ENCODE measurements at places on chromosomes 13 and 19. TPM values are rescaled to one million over a fixed set of nuclear protein-coding genes. Genes with fewer than 3 reads are reported as not detected.

Gene ICAM5
- total RNA-seq = 6.1 TPM

Gene RFPL4AL1
- not detected for total RNA-seq

DNA sequence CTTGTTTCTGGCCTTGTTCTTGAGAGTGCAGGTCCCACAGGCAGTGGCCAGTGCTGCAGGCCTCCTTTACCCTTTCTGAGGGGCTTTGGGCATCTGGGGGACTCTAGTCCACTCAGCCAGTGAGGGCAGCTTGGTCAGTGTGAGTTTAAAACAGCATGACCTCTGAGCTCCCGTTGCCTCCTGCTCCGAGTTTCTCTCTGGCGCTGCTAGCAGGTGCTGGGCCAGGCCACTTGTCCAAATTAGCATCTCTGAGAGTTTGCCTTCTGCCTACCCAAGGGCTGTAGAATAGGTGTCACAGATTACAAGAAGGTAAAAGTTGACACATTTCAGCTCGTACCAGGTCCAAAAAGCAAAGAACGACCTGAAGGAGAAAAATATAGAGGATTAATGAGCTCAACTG, 105.9 kb downstream of the SIPA1L3 start:
- no peak for DNase-seq

- DNase-seq = no peak
These were observed 1.8 kb downstream of the EXOSC5 start for GRCh38 chr19:41395355-41395754.

Gene ZNF112
- total RNA-seq = 28.1 TPM

DNA sequence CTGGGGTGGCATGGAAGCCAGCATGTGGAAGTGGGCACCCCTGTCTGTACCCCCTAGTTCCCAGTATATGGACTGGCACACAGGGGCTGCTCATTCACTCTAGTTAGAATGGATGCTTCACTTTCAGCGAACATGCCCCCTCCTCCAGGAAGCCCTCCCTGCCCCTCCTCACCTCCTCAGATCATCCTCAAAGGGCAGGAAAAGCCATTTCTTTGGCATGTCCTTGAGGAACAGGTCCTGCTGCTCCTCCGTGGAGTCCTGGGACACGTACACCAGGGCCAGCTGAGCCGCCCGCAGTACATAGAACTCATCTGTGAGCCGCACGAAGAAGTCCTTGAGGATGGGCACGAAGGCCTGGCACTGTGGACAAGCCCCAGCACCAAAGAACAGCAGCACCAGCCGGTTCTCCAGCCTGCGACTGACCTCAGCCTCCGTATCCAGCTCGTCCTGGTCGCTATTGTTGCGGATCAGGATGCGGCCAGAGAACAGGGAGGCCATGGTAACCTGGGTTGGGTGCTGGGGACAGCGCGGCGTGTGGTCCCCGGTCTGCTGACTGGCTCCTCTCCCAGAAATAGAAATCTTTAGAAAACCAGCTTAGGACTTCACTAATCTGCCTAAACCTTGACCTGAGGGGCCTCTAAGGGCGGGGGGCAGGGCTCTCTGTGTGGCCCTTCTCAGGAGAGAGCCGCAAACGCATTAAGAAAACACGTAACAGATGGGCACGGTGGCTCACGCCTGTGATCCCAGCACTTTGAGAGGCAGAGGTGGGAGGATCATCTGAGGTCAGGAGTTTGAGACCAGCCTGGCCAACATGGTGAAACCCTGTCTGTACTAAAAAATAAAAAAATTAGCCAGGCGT, at the start of gene NXNL1:
NXNL1 (minus strand) TSS at position 555 of the 859 bp plus-strand sequence; CDS start at position 498, 57 bp downstream.
- no peak for DNase-seq

Gene COL4A2
- 47.3 TPM for total RNA-seq

GRCh38 chr13:70457474-70457873, 349.2 kb upstream of the KLHL1 start:
- DNase-seq = no peak

DNA sequence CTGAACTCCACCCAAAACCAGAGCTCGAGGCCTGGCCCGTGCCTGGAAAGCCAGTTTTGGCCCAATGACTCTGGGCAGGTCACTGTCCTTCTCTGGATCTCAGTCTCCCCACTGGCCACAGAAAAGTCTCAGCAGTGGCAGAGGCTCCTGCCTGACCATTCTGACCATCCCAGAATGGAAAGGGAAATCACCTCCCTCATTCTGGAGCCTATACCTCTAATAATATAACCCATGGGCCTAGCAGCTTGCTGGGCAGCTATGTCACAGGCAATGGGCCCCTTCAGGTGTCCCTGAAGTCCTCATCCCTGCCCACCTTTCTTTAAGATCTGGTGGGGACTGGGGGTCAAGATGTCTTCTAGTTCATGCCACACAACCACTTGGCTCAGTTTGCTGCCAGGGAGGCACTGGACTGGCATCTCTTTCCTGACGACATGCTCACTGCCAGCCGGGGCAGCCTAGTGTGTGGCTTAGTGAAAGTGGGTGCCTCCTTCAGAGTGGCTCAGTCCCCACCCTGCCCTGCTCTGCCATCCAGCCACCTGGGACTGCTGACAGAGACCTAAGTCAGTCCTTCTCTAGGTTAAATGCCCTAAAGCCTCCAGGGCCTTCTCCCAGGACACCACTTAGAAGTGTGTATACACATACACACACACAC, 62.6 kb downstream of the AP1M1 start:
- DNase-seq = no peak

DNA sequence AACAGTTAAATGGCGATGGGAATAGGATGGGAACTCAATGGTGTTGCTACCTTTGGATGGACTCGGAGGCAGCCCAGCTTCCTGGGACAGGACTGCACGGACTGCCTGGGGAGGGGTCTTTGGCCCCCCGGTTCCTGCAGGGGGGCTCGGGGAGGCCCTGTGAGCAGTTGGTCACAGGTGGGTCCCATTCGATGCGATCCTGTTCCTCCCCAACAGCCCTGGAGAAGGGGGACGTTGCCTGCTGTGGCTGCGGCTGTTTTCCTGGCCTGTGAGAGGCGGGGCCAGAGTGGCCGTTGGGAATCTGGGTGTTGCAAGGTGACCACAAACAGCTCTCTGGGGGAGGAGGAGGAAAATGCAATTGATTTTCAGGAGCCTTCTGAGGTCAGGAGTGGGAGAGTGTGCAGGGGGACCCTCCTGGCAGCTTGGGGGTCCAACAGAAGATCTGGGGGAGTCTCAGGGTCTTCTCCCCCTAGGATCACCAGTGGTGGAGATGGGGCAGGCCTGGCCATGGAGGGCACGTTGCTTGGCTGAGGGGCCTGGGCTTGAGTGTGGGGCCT, 1.9 kb upstream of the PLPPR3 start:
- DNase-seq = no peak

DNA sequence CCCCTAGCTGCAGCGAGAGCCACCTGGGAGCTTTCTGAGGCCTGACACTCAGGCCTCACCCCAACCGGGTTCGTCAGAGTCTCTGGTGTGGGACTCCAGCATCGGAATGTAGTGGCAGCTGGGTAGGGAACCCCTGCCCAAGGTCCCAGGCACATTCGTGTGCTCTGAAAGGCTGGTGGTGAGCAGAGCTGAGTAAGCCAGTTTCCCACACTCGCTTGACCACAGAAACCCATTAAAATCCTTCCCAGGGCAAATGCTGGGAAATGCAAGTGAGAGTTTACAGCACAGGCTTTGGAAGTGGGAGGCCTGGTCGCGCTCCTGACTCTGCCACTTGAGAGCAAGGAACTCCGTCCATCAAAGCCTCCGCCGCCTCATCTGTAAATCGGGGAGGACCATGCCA, 4.2 kb downstream of the TRAPPC6A start:
- DNase-seq = no peak

- DNase-seq = no peak
These were observed 297.0 kb downstream of the RBM26 start for GRCh38 chr13:79108914-79109643.

Gene ZNF534
- 3.3 TPM for total RNA-seq

Gene TMEM255B
- not detected for total RNA-seq

Gene FUT2
- total RNA-seq = under 0.01 TPM

Gene GRIN3B
- total RNA-seq = under 0.01 TPM

DNA sequence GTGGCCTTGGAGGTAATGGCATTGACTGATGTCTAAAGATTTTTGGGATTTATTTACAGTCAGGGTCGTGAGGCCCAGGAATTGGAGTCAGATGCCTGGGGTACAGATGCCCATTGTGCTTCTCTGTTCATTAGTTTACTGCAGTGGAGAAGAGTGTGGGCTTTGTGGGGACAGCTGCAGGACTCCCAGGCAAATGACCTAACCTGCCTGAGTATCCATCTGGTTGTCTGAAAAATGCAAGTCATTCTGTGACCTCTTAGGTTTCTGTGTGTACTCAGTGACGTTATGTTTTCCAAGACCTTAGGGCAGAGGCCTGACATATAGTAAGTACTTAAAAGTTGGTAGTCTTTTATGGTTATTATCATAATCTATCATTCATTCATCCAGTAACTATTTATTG, 60.5 kb downstream of the SPATA13 start:
- DNase-seq = no peak

Gene ACTMAP
- under 0.01 TPM for total RNA-seq

- DNase-seq = no peak
These were observed 19.0 kb upstream of the ATP11A start for GRCh38 chr13:112670864-112671263.

GRCh38 chr19:35229601-35230000, 1.1 kb upstream of the FAM187B start:
- no peak for DNase-seq

Gene PCP2
- total RNA-seq = not detected

Gene TMEM38A
- total RNA-seq = 8.6 TPM

DNA sequence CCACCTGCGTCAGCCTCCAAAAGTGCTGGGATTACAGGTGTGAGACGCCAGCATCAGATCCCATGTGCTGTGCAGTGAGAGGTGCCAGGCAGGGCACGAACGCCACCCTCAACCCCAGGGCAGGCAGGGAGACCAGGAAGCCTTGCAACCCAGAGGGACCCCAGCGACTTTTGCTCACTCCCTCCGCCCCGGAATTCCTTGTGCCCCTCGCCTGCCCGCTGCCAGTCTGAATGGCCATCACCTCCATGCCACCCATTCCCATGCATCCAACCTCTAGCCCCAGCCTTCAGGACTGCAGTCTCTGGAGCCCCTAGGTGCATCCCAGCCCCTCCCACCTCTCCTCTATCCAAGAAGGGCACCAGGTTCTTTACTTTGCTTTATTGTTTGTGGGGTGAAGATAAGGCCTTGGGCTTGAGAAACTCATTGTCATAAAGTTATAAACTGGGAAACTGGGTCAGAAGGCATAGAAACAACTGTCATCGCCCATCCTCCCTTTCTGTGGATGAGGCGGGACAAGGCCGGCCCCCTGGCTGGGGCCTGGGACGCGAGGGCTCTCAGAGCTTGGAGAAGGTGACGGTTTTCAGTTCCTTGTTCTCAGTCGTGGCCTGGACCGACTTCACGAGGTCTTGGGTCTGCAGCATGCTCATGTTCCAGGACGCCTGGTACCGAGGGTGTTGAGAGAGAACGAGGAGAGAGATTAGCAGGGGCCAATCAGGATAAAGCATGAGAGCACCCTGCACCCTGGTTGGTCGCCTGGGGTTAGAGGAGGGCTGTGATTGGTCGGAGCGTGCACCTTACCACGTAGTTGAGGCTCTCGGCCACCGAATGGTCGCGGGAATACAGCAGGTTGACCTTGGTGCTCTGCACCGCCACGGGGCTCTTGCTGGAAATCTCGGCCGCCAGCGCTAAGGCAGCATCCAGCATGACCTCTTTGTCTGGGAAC, 2.6 kb upstream of the LGALS4 start:
- no peak for DNase-seq

Gene ZNF816
- total RNA-seq = 2.4 TPM

- no peak for DNase-seq
These were observed 89.5 kb downstream of the ARHGEF7 start for GRCh38 chr13:111204438-111205177.

Gene SIGLEC14
- 0.41 TPM for total RNA-seq

GRCh38 chr19:48133094-48133493, 22.5 kb upstream of the PLA2G4C start:
- DNase-seq = no peak

DNA sequence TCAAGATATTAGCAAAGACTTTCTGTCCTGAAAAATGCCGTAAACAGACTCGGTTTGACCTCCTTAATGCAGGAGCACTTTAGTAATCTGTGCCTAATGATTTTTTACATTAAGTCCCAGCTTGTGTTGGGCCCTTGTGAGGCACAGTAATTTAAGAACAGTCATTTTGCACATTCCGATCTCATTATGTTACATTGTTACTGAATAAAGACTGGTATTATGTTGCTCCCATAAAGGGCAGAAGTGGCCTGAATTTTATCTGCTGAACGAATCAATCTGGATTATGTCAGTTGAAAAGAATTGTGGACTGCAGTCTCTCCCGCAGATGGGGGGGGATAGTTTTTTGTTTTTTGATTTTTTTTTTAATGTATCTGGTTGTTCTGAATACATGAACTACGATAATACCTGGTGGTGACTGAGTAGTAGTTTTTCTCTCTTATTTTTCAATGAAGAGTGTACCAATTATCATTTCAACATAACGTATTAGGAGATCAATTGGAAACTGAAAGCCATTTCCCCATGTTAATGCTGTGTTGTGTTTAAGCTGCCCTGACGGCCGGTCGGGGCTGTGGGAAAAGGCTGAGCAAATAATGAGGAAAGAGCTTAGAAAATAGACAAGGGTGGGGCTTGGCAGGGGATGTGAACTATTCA, 290.2 kb downstream of the ZNF536 start:
- no peak for DNase-seq

GRCh38 chr19:5289060-5289990, 51.3 kb downstream of the PTPRS start:
- DNase-seq = no peak

DNA sequence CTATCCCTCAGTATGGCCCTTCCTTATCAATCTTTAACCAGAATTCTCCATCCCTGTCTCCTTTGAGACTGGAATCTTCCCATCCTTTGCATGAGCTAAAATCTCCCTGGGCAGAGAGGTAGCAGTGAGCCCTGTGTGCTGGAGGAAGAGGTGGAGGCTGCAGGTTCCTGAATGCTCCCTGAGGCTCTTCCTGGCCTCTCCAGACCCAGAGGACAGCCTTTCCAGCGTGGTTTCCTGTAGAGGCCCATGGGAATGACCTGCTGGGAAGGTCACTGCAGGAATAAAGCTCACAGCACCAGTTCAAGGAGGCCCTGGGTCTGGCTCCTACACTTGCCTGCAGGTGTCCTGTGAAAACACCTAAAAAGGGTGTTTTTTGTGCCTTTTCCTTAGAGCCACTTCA, 4.6 kb downstream of the OR10H2 start:
- no peak for DNase-seq

Gene JAK3
- 1.6 TPM for total RNA-seq

GRCh38 chr13:91659256-91660075, 261.0 kb downstream of the GPC5 start:
- DNase-seq = no peak

GRCh38 chr19:49213791-49214190, 56.2 kb downstream of the TRPM4 start:
- DNase-seq = no peak

DNA sequence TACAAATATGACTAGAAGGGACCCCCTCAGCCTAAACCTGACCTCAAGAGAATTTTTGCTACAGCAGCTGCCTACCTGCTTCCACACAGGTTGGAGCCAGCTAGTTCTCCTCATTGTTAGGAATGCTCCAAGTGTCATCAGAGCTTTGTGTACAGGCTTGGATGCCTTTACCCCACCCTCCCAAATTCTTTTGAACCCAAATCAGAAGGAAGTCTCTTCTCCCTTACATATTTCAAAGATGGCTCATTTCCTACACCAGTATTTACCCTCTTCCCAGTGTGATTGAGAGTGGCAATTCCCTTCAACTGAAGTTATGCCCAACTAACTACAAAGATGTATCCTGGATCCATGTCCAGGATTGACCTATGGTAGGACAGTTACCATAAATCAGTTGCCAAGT, 323.2 kb downstream of the OXGR1 start:
- no peak for DNase-seq

- DNase-seq = no peak
These were observed 11.5 kb downstream of the FAM187B start for GRCh38 chr19:35216833-35217648.

Gene PSENEN
- 5.7 TPM for total RNA-seq

Gene CARM1
- total RNA-seq = 18.8 TPM

Gene C19orf67
- not detected for total RNA-seq
